ENCODE measurements at places on chromosomes 4 and X.

GRCh38 chrX:147884958-147885357, 26.8 kb upstream of the FMR1 start:
- DNase-seq = no peak

GRCh38 chr4:152690706-152691651, 11.2 kb upstream of the TMEM154 start:
- DNase-seq = no peak

GRCh38 chr4:95085124-95085833, 327.5 kb downstream of the BMPR1B start:
- DNase-seq = no peak

DNA sequence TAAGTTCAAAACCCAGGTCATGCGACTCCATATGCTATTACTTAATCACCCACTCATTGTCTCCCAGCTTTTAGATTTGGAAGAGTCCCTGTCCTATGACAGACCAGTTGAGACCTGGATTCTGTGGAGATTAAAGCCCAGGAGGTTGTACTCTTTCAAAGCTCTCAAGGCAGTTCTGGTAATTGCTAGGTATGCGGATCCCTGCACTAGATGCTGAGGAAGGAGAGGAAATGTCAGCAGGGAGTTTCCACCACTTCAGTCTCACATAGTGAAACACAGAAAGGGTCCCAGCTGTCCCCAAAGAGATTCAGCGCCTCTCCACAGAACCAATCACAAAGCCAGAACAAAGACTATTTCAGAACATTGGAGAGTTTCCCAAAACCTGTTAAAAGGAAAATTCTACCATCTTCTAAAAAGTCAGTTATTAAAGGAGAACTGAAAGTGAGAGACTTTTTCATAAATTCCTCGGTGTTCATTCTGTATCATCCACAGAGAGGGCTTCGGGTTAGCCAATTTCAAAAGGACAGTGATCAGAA, 53.4 kb downstream of the IRF2 start:
- no peak for DNase-seq

- no peak for DNase-seq
Observed at GRCh38 chrX:23737413-23737812, 5.7 kb downstream of the ACOT9 start.

GRCh38 chrX:6021316-6022091, 207.2 kb downstream of the NLGN4X start:
- peak; percentile 10 for DNase-seq

DNA sequence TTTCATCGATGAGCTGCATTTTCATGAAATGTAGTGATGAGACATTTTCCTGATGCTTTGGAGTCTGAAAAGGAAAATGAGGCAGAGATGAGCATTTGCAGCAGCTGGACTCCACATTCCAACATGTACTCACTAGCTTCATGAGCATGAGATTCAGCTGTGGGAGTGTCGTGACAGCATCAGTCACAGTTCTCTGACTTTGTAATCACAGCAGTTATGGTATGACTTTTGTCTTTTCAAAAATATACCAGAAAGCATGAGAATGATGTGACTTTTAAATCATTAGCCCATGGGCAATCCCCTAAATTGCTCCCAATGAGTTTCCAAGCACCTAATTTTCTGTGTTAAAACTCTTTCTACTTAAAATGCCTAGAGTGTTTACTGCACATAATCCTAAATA, 18.3 kb upstream of the MSL3 start:
- no peak for DNase-seq

DNA sequence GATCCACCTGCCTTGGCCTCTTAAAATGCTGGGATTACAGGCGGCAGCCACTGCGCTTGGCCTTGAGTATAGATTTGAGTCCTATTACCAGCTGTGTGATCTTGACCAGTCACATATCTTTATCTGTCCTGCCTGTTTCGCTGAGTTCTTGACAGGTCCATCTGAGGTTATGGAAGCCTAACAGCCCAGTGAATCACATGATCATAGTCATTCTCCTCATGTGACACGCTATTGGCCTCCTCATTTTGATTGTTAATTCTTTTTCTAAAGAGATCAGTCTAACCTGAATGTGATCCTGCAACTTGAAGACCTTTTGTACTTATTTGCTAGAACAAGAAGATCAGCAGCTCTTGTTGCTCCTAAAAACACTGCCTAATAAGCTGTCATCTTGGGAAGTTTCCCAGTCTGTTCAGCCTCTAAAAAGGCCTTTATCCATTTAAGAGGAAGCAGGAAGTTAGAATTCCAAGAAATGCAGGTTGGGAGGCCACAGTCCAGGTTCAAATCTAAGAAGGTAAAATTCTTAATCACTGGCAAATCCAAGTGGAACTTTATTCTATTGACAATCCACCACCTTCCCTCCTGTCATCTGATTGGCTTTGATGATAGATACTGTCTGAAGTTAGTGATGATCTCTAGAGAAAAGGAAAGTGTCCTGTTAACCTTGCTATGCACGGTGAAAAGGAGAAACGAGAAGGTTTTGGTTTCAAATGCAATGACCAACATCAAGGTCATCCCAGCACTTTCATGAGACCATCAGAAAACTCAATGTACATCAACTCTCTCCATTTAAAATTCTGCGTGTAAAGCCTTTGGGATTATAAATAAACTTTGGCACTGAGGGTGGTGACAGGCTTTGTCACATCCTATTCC, 86.9 kb downstream of the CHRNA9 start:
- DNase-seq = no peak

GRCh38 chr4:171588051-171588545, 225.1 kb upstream of the GALNTL6 start:
- no peak for DNase-seq

GRCh38 chrX:76147106-76147505, 25.8 kb upstream of the PBDC1 start:
- DNase-seq = no peak

GRCh38 chrX:31715675-31716074, 643.8 kb upstream of the FTHL17 start:
- no peak for DNase-seq

GRCh38 chrX:45200741-45201234, at the start of gene DIPK2B:
Gene DIPK2B, minus strand, starts transcription at chrX:45200876. Its CDS starts 50 bp downstream, at chrX:45200826.
- no peak for DNase-seq

- DNase-seq = no peak
Observed at GRCh38 chrX:40104985-40105834, 7.5 kb upstream of the BCOR start.

- no peak for DNase-seq
Observed at GRCh38 chrX:135114392-135114791, 5.9 kb downstream of the ETDB start.

Data from right renal cortex interstitium (tissue), 3 donors.